Stimulated activated CD8-positive, alpha-beta memory T cell treated with anti-CD3 and anti-CD28 coated beads, Interleukin-4, amount 100 ng/mL, for 4 hours (primary cell): ENCODE measurements at places on chromosomes 4 and X.

- DNase-seq, result no peak
These were observed 49.5 kb upstream of the ATP6AP2 start for GRCh38 chrX:40531056-40531826.

GRCh38 chrX:31168551-31168950, 96.7 kb upstream of the FTHL17 start:
- DNase-seq, result no peak

- no peak for DNase-seq
These were observed 112.4 kb downstream of the BMPR1B start for GRCh38 chr4:94870146-94870545.

GRCh38 chrX:31272472-31272775, 200.6 kb upstream of the FTHL17 start:
- DNase-seq, result no peak

DNA sequence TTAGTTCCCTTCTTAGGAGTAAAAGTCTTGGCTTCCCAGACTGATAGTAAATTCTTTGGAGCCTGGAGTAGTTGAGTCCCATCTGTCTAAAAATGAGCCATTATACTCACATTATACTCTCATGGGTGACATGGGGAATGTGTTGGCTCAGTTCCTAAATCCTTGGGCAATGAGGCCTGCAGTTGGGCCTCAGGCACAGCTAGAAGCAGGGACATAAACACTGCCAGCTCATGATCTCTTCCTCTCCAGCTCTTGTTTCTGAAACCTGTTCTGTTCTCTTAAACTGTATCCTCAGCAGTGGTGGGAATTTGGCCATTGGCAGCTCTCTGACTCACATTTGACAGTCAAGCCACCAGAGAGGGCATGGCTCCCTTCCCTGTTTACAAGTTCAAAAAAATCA, 212.5 kb downstream of the SPATA18 start:
- no peak for DNase-seq

DNA sequence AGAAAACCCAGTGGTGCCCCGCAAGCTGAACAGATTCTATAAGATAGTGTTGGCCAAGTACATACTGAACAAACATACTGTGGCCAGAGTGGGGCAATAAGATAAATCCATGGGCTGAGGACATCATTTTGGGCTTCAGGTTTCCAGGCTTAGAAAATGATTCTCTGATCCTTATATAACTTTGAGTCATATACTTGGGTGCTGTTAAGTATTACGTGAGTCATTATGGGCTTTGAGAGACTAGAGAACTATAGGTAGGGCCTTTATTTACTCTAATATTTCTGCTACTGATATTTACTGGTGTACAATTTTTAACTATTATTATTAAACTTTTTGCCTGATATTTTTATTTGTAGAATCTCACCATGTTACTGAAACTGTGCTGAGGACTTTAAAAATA, 586.1 kb downstream of the CENPC start:
- no peak for DNase-seq

- no peak for DNase-seq
These were observed 225.8 kb downstream of the IQCM start for GRCh38 chr4:149589826-149590225.

GRCh38 chrX:39445336-39445735, 644.1 kb downstream of the MID1IP1 start:
- DNase-seq, result no peak

DNA sequence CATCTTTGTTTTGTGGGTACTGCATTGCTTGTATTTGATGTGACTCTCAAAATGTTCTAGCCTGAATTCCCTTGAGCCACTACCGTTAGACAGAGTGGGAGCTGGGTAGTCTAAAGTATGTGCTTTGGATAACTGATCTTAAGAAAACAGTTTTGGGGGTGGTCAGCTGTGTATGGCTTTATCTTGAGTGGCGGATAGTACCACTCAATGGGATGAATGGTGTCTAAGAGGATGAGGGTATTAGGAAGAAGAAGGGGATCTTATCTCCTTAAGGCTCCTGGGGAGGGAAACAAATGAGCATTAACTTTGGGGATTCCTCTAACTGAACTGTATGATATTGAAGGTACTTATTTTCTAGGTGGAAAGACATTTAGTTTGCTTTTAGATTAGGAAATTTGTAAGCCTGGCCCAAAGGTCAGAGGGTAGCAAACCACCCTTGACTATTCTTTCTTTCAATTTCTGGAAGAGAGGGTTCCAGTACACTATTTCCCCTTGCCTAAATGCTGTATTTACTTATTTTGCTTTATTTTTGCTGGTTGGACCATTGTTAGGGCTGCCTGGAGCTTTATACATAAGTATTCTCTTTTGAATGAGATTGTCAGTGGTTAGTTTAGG, 11.3 kb downstream of the BMP2K start:
- DNase-seq, result no peak

GRCh38 chr4:17060230-17060629, 161.8 kb upstream of the LDB2 start:
- DNase-seq, result no peak

DNA sequence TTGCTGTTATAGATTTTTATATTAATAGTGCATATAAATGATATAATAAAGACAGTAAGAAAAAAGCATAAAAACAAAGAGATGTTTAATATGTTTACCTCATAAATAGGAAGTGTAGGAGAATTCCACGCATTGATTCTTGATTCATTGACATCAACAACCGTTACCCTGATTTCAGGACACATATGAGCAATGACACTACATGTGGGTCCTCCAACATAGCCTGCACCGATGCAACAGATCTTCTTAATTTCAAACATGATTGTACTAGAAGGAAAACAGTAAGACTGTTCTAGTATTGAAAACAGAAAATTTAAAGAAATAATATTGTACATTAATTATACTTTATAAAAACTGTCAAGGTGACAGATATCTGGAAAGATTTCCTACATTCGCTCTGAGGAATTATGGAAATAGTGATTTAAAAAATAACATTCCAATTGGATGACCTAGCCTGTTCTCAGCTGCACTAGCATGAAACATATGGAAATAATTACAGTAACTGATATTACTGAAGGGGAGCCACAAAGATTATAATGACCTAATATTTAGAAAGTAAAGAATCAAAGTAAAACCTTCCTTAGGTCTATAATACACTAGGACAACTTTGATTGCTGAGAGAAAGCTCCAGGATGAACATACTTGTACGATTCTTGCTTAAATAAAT, 5.9 kb downstream of the UGDH start:
- DNase-seq, result no peak

GRCh38 chr4:147674496-147674895, 9.5 kb downstream of the PRMT9 start:
- no peak for DNase-seq

DNA sequence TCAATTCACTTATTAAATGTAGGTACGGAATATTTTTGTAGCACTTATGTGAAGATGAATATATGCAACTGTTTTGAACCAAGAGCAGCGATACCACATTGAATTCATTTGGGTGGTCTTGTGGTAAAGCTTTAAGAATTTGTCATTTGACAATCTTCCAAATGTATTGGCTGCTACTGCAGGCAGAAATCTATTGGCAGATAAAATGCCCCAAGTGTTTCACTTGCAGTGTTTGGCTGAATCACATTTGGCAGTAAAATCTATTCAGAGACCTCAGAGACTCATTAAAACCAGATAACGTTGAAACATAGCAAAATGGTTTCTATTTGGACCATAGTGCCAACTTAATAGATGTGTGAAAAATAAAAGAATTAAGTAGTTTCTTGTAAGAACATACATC, 303.4 kb downstream of the FGF13 start:
- no peak for DNase-seq

DNA sequence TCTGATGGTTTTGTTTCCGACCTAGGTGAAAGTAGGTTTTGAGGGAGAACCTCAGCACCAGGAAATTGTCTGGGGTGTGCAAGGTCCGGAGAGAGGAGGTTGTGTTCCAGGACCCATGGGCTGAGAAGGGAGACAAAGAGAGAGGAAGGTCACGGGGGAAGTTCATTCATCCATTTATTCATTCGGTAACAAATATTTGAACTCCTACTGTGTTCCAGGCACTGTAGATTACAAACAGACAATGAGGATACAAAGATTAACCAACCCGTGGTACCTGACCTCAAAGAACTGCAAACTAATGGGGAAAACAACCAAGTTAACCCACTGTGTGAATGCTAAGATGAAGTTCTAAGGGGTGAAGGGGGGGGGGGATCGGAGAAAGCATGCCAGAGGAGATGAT, 1.8 kb upstream of the GPC3 start:
- DNase-seq, result no peak

- no peak for DNase-seq
These were observed 2121.0 kb downstream of the PCDH7 start for GRCh38 chr4:32841217-32841616.

DNA sequence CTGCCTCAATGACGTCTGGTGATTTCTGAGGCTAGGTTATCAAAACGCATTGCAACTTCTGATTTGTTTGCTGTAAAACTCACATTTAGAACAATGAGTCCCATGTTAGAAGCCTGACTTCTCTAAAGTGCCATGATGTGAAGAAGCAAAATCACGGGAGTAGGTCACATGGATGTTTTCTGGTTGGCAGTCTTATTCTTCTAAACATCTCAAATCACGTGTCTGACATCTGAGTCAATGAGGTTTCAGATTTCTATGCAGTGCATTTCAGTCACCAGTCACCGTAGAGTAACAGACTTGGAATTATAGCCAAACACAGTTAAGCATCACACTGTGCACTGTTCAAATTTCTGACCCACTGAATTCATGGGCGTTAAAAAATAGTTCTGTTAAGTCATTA, 482.1 kb downstream of the TMA16 start:
- no peak for DNase-seq

GRCh38 chr4:161892951-161893350, 270.8 kb downstream of the FSTL5 start:
- no peak for DNase-seq

DNA sequence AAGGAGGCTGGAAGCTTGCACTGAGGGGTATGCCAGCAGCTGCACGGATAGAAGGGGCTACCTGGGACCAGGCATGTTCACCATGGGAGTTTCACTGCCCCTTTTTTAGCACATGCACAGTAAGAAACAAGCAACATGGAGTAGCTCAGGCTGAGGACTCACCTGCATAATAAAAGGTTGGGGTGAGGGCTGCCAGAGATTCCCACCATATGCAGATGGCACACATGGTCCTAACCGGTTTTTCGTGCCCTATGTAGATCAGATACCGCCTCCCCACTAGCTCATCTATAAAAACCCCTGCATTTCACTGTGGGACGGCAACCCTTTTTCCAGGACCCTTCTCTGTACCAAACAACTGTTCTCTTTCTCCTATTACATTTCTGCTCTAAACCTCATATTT, 97.0 kb upstream of the LANCL3 start:
- DNase-seq, result no peak

DNA sequence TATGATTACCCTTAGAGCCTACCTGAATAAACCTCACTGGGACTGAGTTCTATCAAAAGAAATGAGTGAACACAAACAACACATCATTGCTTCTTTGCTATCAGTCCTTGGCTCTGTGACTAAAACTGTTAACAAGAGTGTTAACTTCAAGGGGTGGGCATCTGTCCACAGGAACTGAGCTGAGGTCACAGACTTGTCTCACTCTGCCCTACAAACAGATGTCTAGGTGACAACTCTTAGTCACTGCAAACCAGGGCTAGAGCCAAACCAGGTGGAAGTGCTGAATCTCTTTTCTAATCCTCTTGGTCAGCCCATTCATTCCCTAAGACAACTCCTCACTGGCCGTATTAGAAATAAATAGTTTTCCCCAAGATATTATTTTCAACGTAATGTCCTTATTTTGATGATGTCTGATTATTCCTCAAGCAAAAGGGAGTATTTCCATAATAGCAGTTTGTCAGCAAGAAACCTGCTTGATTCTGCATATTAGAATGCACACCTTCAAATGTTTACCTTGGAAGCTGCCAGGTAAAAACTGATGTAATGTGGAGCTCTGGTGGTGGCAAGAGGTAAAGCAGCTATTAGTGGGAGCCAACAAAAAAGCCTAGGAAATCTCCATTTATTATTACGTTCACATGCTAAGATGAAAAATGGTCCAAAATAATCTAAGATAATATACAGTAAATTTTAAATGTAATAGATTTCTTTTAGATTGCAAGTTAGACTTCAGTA, 4.0 kb downstream of the COL25A1 start:
- no peak for DNase-seq

- DNase-seq, result no peak
These were observed 39.1 kb upstream of the PDLIM5 start for GRCh38 chr4:94412658-94413038.

- peak; percentile 30 for DNase-seq
These were observed 4.3 kb upstream of the TLR6 start for GRCh38 chr4:38860788-38861424.

DNA sequence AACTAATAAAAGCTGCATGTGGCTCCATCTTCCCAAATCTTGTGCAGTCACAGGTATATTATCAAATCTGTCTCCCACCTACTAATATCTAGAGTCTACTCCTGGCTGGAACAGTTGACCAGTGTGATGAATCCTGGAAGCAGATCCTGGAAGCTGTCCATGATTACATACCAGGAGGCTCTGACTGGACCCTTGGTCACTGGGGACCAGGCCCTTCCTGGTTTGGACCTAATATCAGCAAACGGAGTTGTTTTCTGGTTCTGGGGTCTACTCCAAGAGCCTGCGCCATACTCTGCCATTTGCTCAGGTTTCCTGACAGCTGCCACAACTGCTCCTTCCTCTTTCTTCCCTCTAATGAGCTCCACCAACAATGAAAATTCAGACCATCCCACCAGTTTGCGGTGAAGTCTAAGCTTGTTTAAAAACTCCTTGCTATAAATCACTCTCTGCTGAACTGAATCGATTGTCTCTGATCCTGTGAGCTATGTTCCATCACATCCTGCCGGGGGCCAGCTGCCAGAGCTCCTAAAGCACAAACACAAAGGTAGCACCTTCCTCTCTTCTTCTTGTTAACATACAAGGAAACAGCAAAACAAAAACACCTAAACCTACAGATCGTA, 114.2 kb downstream of the PALLD start:
- no peak for DNase-seq

DNA sequence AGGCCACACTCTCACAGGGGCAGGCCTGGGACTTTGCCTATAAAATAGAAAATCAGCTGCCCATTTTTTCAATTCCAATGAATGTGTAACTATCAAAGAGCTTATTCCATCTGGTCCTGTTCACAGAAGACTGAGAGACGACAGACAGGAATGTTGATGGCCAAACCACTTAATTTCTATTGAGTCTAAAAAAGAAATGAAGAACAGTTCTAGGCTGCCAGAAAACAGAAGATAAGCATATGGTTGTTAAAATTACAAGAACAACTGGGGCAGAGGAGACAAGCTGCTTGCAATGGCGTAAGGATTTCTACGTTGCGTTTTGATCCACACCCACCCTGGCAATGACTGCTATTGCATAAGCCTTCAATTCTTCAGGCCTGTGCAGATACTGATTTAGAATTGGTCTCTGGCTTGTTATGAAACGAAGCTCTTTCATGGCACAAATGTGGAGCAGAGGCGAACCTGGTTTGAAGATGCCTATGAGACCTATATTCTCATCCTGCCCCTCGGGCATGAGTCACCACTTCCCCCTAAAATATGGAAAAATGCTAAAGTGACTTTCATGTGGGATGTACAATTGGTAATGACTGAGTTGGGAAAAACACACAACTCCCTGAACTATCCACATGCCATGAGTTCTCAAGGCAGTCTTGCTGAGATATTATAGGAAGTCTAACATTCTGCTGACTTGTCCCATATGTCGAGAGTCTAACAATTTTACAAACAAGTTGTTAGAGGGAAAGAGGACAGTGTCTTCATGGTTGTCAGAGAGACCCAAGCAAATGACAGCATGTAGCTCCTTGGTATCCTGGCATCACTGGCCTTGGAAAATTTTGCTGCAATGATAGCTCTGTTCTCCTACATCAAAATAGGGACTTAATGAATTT, 37.9 kb upstream of the SORBS2 start:
- no peak for DNase-seq
